ENCODE measurements at places on chromosomes 2 and 18.
A peak's percentile ranks its signal among the peaks of the same experiment; 100 is the strongest.

DNA sequence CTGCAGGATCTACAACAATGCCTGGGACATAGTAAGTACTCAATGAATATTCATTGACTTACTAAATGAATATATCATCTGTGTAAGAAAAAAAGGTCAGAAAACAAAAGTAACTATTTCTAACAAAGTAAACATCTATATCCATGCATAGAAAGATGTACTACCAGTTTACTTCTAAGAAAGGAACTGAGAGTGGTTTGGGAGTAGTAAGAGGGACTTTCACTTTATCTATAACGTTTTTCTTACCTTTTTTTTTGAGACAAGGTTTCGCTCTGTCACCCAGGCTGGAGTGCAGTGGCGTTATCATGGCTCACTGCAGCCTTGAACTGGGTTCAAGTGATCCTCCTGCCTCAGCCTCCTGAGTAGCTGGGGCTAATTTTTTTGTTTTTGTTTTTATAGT, 25.7 kb downstream of the DHX57 start:
- DNase-seq: no peak

DNA sequence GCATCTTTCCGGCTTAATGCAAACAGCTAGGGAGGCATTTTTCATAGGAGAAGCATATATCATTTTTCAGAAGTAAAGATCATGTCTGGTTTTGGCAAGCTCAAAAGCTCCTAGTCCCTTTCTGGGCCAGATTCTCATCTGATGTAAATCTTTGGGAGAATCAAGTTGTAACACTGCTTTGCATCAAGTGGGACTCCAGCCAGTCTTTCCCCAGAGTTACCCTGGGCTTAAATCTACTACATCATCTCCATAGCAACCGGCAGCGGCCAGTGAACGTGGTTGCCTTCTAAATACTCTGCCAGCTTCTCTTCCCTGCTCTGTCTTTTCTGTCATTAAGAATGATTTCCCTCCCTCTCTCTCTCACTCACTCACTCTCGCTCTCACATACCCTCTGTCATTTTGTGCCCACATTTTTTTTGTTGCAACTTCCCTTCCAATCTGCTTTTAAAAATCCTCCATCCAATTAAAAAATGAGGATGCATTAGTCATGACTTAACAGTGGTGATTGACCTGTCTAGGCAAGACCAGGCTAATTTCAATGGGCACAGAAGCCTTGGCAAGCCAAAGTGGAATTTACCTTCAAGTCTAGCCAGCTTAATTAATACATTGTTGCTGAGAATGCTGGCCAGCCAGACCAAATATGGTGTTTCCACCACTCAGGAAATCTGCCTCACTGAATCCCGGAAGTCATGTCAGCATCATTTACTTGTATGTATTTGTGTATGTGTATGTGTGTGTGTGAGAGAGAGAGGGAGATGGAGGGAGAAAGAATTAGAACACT, 93.0 kb downstream of the NRP2 start:
- peak; percentile 97 for DNase-seq

GRCh38 chr2:213161759-213162515, 10.5 kb upstream of the IKZF2 start:
- DNase-seq: no peak

- DNase-seq: no peak
These were observed 16.9 kb upstream of the PAPOLG start for GRCh38 chr2:60739156-60739555.

GRCh38 chr2:55268288-55268906, 634 bp downstream of the MTIF2 start:
- no peak for DNase-seq

DNA sequence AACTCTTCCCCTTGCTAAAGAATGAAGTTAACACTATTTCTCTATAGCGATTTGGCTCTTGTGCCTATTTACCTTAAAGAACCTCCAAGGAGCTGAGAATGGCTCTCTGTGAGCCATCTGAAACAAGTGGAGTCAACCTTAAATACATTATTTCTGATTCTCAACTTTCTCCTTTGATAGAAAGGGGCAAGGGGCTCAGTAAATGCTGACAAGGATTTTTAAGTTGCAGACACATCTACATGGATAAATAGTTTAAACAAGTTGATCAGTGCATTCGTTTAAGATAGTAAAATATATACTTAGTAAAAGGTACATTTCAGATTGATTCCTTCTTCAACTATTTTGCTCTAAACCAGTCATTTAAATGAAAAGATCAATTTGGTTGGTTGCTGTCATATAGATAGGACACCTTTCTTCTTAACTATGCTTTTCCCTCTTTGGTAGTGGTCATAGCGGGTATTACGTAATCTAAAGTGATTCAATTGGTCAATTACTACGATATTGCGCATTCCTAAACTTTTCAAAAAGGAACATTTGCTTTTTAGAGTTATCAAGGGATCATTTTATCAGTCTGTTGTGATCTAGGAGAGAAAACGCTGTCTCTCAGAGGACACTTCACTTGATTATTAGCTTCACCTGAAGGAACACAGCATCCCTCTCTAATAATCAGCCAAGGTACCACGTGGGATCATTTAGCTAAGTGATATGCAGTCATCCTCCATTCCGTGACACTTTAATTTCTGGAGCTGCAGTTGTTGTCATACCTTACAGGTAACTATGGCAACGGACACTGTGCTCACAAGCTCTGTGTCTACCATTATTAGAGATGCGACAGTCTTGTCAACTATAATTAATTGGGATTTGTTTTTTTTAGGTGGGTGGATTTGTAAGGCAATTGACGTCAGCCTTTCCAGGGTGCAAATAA, 50.9 kb upstream of the KCNE4 start:
- no peak for DNase-seq

GRCh38 chr18:36378205-36378604, 80.7 kb downstream of the FHOD3 start:
- no peak for DNase-seq

- no peak for DNase-seq
These were observed 1859.7 kb upstream of the CELF4 start for GRCh38 chr18:39425172-39425850.

- no peak for DNase-seq
These were observed 235.7 kb downstream of the RPIA start for GRCh38 chr2:88927128-88927527.

GRCh38 chr2:64688909-64689308, 35.2 kb upstream of the SERTAD2 start:
- DNase-seq: no peak

- DNase-seq: no peak
These were observed 42.5 kb downstream of the MAP4K3 start for GRCh38 chr2:39394516-39394961.

GRCh38 chr2:46048693-46049092, 248.5 kb upstream of the EPAS1 start:
- DNase-seq: no peak

GRCh38 chr2:219615894-219616293, 11.5 kb upstream of the SLC4A3 start:
- no peak for DNase-seq

GRCh38 chr2:239225371-239225851, 175.4 kb downstream of the HDAC4 start:
- DNase-seq: no peak

DNA sequence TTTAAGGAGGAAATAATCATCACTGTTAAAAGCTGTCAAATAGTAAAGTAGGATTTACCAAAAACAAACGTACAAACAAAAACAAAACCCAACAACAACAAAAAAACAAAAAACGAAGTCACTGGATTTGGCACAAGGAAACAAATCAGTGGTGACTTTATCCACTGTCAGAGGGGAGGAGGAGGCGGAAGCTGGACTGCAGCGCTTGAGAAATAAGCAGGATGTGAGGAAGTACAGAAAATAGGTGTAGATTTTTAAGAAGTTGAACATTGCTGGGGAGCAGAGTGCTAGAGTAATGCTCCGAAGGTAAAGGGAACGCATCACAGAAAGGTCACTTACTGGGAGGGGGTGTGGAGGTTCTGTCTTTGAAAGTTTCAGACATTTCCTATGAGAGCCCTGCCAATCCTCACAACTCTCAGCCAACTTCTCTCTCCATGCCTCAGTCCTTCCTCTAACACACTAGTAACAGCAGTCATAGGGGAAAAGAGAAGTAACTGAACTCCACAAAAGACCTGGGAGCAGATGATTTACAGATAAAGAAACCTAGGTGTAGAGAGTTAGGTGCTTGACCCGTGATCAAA, 220.2 kb upstream of the SMAD7 start:
- DNase-seq: no peak

DNA sequence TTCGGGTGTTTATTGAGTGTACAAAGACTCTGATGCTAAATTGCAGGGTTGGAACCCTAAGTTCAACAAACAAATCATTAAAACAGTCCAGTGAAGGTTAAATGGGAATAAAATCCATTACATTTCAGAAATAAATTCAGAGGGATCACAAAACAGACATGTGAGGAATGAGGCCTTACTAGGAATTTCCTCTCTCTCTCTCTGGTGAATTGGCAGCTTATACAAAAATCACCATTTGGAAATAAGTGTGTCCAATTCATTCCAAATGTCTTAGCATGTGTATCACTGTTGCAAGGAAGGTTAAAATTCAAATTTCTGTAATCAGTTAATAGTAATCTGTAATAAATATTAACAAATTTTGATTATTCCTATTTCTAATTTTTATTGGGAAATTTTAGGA, 228.6 kb upstream of the PXDN start:
- peak; percentile 49 for DNase-seq

- no peak for DNase-seq
These were observed 24.0 kb downstream of the C2orf49 start for GRCh38 chr2:105361102-105361889.

- DNase-seq: no peak
These were observed 1225.3 kb upstream of the CHAC2 start for GRCh38 chr2:52542297-52542696.

DNA sequence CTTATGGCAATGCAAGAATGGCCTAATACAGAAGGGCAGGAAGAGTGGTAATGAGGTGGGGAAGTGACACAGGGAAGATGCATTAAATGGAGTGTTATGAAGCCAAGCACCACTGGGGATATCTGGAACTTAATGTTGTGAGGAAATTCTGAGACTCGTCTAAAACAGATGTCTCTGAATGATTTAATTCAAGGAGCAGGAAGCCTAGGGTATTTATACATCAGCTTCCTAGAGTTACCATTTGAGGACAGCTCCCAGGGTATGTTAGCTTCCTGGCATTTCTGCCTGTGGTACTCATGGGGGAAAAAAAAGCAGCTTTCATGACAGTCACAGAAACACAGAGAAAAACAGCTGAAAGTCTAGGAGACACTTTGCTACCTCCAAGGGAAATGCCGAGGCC, 989.5 kb downstream of the CBLN2 start:
- no peak for DNase-seq

DNA sequence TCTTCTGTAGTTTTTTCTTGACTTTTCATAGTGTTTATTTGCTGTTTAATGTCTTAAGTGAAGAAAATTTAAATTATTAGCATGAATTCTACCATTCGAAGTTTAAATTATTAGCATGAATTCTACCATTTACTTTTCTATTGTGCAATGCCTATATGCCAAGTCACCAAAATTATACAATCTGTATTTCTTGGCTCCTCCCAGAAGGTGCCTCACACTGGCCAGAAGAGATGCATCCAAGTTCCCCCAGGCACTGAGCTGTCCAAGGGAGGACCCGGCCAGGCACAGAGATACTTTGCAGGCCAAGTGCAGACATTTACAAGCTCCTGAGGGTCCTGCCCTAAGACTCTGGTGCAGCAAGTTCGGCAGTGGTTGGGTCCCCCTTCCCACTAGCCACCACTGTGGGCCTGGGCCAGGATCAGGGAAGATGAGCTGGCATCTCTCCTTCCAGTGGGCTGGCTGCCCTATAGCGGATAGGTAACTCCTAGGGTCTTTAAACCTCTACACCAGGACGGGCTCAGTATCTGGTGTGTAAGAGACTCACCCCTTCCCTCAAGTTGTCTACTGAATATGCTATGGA, 31.3 kb downstream of the TMEM247 start:
- DNase-seq: no peak

GRCh38 chr2:42457011-42457410, 36.8 kb downstream of the KCNG3 start:
- no peak for DNase-seq

GRCh38 chr2:144403933-144404332, 116.0 kb downstream of the ZEB2 start:
- peak; percentile 8 for DNase-seq

- no peak for DNase-seq
These were observed 48.9 kb upstream of the BCL11A start for GRCh38 chr2:60602388-60602787.

- DNase-seq: no peak
These were observed 137.6 kb downstream of the MTCL1 start for GRCh38 chr18:8843005-8843404.

DNA sequence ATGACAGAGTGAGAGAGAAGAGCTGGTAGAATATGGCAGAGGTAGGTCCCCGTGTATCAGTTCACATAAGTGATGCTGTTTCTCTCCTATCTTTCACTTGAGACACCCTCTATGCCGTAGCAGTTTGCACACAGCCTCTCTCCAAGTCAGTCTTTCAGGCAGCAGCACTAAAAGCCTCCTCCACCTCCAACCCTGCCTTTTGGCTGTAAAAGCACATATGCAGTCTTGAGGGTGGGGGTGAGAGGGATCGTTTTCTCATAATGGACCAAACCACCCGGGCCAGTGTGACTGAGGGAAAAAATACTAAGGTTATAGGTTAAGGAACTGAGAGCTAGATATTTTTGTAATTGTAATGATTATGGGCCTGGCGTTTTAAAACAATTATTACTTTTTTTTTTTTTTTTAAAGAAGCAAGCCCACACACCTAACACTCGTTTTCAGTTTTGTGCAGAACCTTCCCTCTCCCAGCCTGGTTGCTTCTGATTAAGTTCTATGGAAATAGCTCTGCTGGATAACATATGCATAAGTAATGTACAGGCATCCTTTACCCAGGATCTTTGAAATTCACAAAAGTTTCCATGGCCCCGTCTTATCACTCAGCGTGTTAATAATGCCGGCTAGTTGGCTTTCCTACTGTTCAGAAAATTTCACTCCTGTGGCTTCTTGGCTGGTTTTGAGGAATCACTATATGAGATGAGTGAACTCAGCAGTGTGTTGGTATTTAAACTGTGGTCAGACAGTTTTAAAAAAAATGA, 112.2 kb upstream of the MEIS1 start:
- no peak for DNase-seq

- DNase-seq: no peak
These were observed 27.2 kb upstream of the FHL2 start for GRCh38 chr2:105425936-105426625.

GRCh38 chr2:3636586-3637310, 21.3 kb upstream of the ALLC start:
- no peak for DNase-seq

DNA sequence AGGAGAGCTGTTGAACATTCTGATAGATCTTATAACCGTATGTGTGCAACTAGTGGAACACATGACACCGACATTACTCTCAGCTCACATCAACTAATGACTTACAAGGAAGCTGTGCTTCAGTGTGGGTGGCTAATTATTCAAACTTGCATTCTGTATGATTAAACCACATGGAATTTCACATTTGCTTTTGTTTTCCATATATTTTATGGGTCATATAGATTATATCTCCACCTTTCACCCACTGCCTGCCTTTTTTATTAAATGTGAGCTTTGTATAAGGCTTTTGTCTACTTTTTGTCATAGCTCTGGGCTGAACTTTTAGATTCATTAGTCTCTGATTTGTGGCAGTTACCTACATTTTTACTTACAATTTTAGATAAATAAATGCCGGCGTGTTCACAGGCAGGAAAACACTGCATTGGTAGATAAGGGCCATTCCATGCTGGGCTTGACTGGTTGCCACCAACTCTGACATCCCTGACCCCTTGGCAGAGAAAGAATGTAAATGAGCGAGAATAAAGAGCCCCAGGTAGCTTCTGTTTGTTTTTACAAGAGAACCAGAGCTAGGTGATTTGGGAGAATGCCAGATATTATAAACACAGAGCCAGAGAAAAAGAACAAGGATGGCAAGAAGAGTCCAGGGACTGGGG, 35.7 kb downstream of the LYPD6 start:
- no peak for DNase-seq

- DNase-seq: no peak
These were observed 237.7 kb downstream of the SEPTIN10 start for GRCh38 chr2:109376115-109376514.
